Amniotic epithelial cell (primary cell): ENCODE measurements at places on chromosomes 12 and 14.
A peak's percentile ranks its signal among the peaks of the same experiment; 100 is the strongest.

- DNase-seq, result no peak
These were observed 73.0 kb downstream of the PTPN21 start for GRCh38 chr14:88481794-88482193.

DNA sequence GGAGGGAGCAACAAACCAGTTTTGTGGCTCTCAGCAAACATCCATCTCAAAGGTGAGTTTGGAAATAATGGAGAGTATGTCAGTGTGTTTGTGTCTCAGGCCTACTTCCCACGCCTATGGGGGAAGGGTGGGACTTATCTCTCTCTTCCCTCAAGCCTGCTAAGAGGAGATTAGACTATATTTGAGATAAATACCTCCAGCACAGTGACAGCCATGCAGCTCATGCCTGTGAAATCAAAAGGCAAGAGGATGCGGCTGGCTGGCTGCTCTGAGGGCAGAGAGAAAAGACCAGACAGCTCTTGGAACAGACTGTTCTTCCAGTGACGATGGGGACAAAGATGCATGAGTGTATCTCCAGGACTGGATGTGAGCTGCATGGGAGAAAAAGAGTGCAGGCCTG lies 14.7 kb upstream of the POC1B start:
- DNase-seq, result no peak

GRCh38 chr12:116018282-116018681 lies 259.2 kb downstream of the MED13L start:
- DNase-seq, result no peak

DNA sequence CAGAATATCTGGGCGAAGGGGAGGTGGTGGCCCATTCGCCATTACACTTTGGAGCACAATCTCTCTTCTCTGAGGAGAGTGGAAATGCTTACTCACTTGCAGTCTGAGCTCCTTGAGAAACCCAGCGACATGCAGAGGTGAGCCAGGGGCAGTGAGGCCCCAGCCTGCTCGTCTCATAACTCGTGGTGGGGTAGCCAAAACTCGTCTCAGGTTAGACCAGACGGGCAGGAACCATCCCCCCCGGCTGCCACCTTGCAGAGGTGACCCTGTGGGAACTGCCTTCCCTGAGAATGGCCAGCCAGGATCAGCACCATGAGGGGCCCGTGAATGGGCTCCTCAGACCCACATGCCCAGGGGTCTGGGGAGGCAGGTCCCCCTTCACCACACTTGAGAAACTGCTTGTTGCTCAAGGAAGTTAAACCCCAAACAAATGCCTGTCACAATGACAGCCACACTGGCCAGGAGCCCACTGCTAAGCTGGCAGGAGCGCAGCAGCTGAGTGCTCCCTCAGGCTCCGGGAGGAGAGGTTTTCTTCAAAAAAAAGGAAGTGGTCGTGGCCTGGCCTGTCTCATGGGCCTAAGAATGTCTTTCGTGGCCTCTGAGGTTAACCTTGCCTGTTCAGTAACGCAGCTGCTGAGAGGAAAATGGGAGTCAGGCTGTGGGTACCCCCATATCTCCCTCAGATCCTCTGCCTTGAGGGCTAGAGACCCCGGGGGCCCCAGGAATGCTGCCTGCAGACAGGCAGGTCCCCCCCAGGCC lies 9.2 kb upstream of the ALDH2 start:
- DNase-seq, result peak; percentile 76
